Activated CD4-positive, alpha-beta memory T cell treated with anti-CD3 and anti-CD28 coated beads, Interleukin-2, amount 10 ng/mL, durations not matched to agents 7 days and 5 days (primary cell): ENCODE measurements at places on chromosomes 7 and 10.

DNA sequence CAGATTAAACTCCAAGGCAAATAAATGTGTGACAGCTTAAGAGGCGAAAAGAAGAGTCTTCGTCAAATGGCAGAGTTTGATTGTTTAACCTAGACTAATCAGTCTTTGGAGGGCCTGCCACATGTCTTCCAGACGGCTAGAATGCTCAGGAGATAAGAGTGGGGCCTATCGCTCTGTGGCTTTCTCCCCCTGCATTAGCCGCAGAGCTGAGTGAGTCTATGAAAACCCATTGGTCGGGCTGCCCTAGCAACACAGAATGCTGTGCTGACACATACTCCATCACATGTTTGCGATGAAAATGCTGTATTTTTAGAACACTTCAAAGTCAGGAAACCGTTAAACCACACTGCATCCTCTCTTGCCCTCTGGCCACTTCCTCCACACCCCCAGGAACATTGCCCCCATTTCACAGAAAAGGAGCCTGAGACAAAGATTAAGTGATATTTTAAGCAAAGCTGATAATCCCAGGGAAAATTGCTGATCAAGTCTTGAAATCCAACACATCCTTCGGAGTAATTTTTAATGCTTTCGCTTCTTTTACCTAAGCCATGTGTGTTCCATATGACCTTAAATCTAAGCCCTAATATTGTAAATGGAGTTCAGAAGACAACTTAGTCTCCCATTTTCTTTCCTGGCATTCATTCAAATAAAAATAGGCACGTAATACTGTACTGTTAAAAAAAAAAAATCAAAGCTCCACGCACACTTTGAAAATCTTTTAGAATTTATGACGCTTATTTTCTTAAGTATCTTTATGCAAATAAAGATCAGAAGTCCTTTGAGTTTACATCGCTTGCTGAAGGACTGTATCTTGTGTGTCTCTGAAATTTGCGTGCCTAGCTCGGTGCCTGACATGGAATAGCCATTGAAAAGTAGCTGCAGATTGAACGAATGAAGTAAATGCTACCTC, 161.2 kb downstream of the CELF2 start:
- peak; percentile 92 for DNase-seq

DNA sequence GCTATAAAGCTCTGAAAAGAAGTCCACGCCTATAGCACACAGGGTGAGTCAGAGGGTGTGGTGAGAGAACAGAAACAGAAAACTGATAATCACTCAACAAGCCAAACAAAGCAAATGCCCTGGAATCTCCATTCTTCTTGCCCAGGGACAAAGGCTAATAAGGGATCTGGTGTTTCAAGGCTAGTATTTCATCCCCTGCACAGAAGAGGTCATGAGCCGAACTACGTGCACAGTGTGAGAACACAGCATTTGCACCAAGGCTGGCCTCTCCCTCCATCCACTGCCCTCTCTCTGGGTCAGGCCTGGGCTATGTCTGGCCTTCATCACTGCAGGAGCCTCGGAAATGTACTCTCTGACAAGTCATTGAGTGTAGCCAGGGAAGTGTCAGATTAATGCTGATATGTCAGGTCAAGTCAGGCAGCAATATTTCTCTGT, 42.7 kb downstream of the PRR15 start:
- DNase-seq = no peak

DNA sequence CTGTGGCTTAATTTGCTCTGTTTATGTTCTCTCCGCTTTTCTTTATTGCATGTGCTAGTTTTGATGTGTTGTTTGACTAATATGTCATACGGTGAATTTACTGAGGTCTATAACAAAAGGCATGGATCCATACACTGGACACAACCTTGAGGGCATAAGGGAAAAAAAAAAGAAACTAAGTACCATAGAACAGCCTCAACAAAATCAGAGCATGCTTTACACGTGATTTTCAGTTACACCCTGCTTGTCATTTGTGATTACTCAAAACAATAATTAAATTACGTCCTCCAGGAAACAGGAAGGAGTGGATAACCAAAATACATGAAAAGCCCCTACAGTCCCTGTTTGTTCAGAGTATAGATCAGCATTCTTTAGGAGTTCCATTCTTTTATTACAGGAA, 150.5 kb downstream of the CRPPA start:
- no peak for DNase-seq

- no peak for DNase-seq
Observed at GRCh38 chr7:97021747-97022490, 2.7 kb downstream of the DLX5 start.

DNA sequence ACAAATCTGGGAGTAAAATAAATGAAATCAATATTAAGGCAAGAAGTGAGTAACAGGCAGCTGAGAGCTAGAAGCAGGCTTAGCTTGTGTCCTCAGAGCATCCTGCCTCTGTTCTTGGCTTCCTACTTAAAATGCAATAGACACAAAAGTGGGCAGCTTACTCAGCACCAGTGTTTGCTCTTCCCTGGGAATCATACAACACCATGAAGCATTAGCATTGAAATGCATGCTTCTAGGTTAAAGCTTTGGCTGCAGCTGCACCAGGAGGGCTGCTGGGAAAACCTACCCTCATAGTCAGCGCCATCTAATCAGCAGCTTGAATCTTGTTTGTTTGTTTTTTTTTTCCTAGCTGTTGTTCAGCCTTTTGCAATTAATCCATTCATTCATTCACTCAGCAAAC, 104.2 kb upstream of the VWC2 start:
- no peak for DNase-seq
